ENCODE measurements at places on chromosomes 6 and 20. TPM values are rescaled to one million over a fixed set of nuclear protein-coding genes. Genes with fewer than 3 reads are reported as not detected.
A peak's percentile ranks its signal among the peaks of the same experiment; 100 is the strongest.

- no peak for DNase-seq
Observed at GRCh38 chr6:163738725-163739407, 324.3 kb downstream of the QKI start.

GRCh38 chr6:4936681-4937041 lies 67.2 kb downstream of the RPP40 start:
- DNase-seq: peak; percentile 68

- peak; percentile 44 for DNase-seq
Observed at GRCh38 chr6:31826793-31827285, 699 bp upstream of the HSPA1B start.

Gene RWDD1
- 26.5 TPM for total RNA-seq

Gene C20orf144
- total RNA-seq: 0.41 TPM

- no peak for DNase-seq
Observed at GRCh38 chr6:18262702-18263417, 1.5 kb downstream of the DEK start.

- DNase-seq: no peak
Observed at GRCh38 chr20:364905-365794, 15.4 kb upstream of the TRIB3 start.

- DNase-seq: no peak
Observed at GRCh38 chr6:21560249-21560648, 33.3 kb upstream of the SOX4 start.

- DNase-seq: no peak
Observed at GRCh38 chr6:12007887-12008286, 4.2 kb upstream of the HIVEP1 start.

- DNase-seq: no peak
Observed at GRCh38 chr6:109164331-109164730, 69.0 kb downstream of the CEP57L1 start.

- peak; percentile 40 for DNase-seq
Observed at GRCh38 chr6:167796192-167796981, 30.3 kb upstream of the AFDN start.

DNA sequence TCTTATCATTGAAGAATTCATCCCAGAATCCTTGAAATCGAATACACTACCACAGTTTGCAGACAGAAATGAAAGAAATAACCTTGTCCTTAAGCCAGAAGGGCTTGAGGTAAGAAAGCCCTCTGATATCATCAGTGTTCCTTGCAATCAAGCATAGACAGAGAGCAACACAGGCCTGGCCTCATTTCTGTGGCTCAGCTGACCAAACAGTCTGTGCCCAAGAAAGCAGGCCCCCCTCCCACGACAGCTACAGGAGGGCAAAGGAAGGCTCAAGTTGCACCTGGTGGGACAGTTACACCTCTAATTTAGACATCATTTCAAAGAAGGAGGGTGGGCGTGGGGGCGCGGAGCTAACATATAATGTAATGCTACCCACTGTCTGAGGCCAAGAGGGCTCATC lies 21.6 kb downstream of the KIF16B start:
- no peak for DNase-seq

DNA sequence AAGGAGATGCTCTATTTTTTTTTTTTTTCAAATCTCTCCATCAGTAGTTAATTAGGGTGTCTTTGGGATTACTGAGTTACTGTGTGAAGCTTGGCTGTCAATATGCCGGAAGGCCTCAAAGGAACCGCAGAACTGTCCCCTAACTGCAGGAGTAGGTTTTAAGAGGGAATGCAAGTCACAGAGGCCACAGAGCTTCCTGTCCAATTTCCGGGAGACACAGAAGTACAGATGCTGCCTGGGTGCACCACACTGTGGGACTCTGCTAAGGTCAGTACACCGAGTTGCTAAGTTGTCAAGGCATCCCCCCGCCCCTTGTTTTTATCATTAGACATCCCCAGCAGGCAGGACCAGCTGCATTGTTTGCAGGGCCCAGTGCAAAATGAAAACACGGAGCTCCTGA lies 120.2 kb upstream of the RAB32 start:
- no peak for DNase-seq

GRCh38 chr6:90294614-90294988 lies 2.0 kb downstream of the BACH2 start:
- DNase-seq: no peak

GRCh38 chr20:7348253-7348652 lies 580.8 kb downstream of the BMP2 start:
- no peak for DNase-seq

DNA sequence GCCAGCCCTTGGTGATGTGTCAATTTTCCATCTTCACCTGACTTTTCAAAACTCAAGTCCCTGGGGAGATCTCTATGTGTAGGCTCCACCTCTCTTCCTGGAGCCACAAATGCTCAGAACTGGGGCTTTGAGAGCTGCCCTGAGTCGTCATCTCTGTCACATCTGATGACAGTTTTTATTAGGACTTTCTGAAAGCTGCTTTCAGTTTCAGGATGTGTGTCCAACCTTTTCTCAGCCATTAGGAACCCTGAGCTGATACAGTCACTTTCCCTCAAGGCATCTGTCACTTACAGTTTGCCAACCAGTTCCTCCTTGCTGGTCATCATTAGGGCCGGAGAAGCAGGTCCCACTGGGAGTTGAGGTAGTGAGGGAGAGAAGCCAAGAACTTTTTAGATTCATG lies 365.9 kb upstream of the CHD6 start:
- DNase-seq: no peak

- no peak for DNase-seq
Observed at GRCh38 chr20:60510356-60510755, 552.1 kb downstream of the CDH26 start.

DNA sequence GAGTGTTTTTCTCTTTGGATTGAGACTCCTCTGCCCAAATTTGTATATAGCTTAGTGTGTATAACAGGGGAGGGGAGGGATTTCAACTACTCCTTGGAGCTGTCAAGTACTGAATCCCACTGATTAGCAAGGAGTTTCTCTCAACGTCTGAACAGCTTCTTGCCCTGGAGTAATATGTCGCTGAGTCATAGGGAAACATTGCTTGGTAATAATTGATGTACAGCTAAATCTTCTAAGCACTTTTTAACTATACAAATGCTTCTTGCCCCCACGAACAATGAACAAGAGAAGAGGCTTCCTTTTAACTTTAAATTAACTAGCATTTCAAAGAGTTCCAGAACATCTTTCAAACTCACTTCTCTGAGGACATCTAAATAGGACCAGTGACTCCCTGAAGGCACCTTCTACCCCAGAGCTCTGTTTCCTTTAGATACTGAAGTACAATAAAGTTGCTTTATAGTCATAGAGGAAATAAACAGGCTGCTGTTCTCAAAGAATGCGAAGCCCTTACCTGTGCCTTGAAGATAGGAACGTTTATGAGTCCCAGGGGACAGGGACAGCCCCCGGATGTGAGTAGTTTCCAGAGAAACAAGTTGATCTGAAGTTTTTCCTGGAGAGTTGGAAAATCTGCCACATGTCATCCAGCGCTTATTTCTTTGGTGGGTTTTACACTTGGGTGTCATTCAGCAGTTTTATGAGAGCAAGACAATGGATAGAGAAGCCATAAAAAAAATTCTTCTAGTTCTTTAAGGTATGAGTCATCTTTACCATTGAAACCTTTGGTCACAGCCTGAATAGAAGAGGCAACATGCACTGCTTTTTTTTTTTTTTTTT lies 462.5 kb upstream of the BTBD3 start:
- DNase-seq: no peak

DNA sequence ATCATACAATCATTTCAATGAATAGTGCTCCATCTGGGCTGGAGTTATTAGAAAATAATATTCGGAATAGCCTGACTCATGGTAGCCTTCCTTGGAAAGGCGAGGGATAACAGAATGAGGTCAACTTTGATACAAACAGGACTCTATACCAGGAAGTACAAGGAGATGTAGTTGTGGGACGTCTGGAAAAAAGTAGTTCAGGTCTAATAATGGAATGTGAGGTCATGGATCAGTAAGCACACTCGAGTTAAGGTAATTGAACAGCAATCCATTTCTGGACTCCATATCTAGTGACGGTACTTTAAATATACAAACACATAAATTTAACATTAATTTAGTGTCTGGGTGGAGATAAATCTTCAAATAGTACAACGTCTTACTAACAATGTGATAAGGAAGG lies 1204.0 kb upstream of the ADGRB3 start:
- no peak for DNase-seq

Gene PKIB
- 4.1 TPM for total RNA-seq

Gene MLN
- not detected for total RNA-seq

Gene STMN3
- total RNA-seq: 104 TPM

Gene DEK
- 157 TPM for total RNA-seq

GRCh38 chr6:137893181-137893580 lies 26.1 kb downstream of the TNFAIP3 start:
- DNase-seq: no peak

DNA sequence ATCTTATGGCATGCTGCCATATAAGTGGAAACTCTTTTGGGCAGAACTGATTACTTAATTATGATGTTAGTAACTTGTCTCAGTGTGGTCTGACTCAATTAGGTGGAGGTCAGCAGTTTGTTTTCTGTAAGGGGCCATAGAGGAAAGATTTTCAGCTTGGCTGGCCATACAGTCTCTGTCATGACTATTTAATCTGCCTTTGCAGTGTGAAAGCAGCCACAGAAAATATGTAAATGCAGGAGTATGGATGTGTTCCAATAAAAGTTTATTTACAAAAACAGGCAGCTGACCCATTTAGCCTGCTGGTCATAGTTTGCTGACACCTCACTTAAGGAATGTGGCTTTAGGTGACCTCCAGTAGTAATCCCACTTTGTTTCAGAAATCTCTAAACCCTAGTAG lies 700.7 kb downstream of the EPM2A start:
- no peak for DNase-seq

GRCh38 chr6:3551716-3552511 lies 95.1 kb upstream of the SLC22A23 start:
- no peak for DNase-seq

DNA sequence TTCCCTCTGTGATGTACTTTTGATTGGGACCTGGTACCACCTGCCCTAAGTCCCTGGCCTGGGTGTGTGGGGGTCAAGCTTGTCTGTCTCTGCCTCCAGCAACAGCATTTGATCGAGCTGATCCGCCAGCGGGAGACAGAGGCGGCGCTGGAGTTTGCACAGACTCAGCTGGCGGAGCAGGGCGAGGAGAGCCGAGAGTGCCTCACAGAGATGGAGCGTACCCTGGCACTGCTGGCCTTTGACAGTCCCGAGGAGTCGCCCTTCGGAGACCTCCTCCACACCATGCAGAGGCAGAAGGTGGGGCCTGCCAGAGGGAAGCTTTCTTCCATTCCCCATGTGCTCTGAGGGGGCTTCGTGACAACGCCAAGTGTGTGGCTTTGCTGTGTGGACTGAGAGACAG lies 5.4 kb downstream of the GID8 start:
- no peak for DNase-seq

- no peak for DNase-seq
Observed at GRCh38 chr6:43616725-43617472, 12.2 kb downstream of the GTPBP2 start.

GRCh38 chr20:43736588-43737158 lies 9.9 kb upstream of the GTSF1L start:
- DNase-seq: no peak

- DNase-seq: no peak
Observed at GRCh38 chr20:41452226-41452625, 85.6 kb upstream of the EMILIN3 start.

Gene DEFB124
- total RNA-seq: not detected

- no peak for DNase-seq
Observed at GRCh38 chr6:31821301-31822035, 6.1 kb upstream of the HSPA1B start.

Gene PPIL6
- total RNA-seq: 37.9 TPM

DNA sequence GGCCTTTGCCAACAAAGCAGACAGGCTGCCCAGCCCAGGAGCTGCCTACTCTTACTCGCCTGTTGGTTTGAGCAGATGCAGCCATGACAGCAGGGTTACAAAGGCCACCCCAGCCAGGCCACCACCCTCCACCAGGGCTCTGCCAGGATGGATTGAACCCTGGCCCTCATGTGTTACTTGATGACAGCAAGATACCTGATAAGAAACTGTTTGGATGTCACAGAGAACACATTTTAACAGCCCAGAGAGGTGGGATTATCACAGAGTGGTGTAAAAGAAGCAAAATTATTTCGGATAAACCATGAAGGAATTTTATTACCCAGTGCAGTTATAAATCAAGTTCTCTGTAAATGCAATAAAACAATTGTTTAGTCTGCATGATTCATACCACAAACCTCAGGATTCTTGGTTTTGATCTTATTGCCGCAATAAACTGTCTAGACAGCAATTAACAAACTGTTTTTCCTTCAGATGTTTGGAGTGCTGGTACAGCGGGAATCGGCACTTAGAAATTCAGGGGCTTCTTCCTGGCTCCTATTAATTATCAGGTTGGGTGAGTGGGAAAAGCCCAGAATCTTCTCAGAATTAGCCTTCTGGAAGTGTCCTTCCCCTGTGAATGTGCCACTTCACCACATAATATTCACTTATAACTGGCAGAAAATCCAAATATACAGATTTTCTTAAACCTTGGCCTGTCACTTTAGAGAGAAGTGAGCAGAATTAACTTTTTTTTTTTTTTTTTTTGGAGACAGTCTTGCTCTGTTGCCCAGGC lies 58.0 kb upstream of the SALL4 start:
- DNase-seq: no peak
